Gastroesophageal sphincter (tissue), 4 donors: ENCODE measurements at places on chromosomes 3 and 15. TPM values are rescaled to one million over a fixed set of nuclear protein-coding genes. Genes with fewer than 3 reads are reported as not detected.

DNA sequence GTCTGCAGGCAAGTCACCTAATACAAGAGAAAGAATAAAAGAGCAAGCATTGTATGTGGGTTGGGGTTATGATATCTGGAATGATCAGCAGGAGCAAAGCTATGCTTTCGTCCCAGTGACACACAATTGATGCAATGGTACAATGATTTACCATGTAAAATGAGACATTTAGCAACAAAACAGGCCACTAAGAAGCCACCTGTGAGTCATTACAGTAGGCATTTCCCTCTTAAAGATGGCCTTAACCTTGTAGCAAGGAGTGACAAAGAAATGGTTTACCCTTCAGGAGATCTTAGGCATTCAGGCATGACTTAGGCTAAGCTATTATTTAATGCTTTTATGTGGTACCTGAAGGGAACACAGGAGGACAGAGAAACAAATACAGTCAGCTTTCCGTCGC lies 373.3 kb upstream of the RBMS3 start:
- ATAC-seq = no peak

ZNF860 gene
- 0.31 TPM for total RNA-seq

DNA sequence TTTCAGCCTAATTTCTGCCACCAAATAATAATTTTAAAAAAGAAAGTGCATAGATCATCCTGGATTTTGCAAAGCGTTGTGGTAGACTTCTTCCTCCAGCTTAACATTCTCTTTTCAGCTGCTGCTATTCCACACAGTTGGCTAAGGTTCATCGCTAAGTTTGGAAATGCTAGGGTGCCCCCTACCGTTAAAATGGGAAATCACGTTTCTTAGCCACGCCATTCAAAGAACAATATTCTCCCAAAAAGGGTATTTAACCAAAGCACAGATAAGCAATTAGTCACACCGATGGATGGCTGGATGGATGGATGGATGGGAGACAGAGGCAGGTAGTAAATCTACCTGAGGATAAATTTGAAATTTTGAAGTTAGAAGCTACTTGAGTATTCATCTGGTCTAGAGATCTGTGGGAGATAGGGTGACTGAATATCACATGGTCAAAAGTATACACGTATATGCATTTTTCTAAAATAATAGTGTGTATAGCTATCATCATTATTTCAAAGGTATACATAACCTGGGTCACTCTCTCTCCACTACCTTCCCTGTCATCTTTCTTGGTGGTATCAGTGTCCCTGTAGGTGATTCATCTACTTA lies 67.2 kb downstream of the EFHB start:
- ATAC-seq = peak; percentile 65

RYR3 gene
- total RNA-seq = 10.2 TPM

DNA sequence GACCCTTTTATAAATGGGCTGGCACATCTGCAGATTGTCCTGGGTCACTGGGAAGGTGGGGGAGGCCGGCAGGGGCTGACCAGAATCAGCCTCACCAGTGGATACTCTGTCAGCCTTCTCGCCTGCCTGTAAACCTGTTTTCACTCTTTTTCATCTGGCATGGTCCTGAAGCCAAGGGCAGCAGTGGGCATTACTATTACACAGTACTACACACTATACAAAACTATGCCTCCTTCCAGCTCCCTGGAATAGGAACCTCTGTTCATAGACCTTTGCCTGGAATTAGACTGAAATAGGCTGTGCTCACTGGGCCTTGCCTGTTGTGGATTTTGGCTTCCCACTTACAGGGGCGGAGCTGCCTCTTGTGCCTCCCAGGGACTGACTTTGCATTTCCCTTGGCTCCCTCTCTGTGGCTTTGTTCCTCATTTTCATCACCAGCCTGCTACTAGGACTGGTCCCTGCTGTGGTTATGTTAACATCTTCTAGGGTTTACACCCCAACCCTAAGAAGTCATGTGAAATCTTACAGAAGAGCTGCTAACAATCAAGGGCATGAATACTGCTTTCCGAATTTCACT lies 120.7 kb downstream of the FNDC3B start:
- ATAC-seq = peak; percentile 28
